ENCODE measurements at places on chromosomes 12 and 14. TPM values are rescaled to one million over a fixed set of nuclear protein-coding genes. Genes with fewer than 3 reads are reported as not detected.

GRCh38 chr12:52023976-52024688 is 17.4 kb downstream of the TAMALIN start:
- peaks cover 33% of the 10 kb centered on the region for H3K4me1 ChIP-seq
- no peak for DNase-seq
- H3K27ac ChIP-seq: 0 out of 2 replicates have a peak overlapping the region, but pooled peaks have one; percentile 5
- H3K36me3 ChIP-seq: no peaks in the 10 kb centered on the region
- H3K4me3 ChIP-seq: peak overlapping the region; percentile 84

Gene SYCP3
- total RNA-seq: 0.15 TPM

GRCh38 chr12:49762468-49762847 is 21.1 kb downstream of the TMBIM6 start:
- H3K4me1 ChIP-seq: peaks cover 2% of the 10 kb centered on the region
- no peaks in the 10 kb centered on the region for H3K27me3 ChIP-seq
- DNase-seq: no peak
- H3K27ac ChIP-seq: no peak overlapping the region

Gene SERPINA9
- not detected for total RNA-seq

GRCh38 chr14:71967704-71968103 is 35.5 kb downstream of the RGS6 start:
- H3K27me3 ChIP-seq: no peaks in the 10 kb centered on the region
- no peak for DNase-seq
- no peak overlapping the region for H3K27ac ChIP-seq

Gene HOXC12
- total RNA-seq: not detected

DNA sequence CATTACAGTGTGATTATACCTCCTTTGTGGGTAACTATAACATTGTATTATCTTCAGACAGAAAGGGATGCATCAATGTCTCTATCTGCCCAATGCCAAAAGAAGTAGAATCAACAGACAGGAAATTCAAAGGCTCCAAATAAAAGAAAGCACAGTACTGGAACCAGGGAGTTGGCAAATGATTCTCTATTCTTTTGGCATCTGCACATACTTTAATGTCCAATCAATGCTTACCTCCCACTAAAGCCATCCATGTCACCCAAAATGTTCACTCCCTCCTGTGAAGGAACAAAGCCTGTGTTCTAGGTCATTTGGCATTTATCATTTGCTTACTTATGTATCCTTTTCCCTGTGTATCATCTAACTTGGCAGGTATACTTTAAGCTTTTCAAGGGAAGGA is 36.7 kb downstream of the KIF21A start:
- no peak overlapping the region for H3K27ac ChIP-seq
- H3K27me3 ChIP-seq: no peaks in the 10 kb centered on the region
- DNase-seq: no peak
- no peaks in the 10 kb centered on the region for H3K36me3 ChIP-seq
- H3K4me1 ChIP-seq: no peaks in the 10 kb centered on the region

DNA sequence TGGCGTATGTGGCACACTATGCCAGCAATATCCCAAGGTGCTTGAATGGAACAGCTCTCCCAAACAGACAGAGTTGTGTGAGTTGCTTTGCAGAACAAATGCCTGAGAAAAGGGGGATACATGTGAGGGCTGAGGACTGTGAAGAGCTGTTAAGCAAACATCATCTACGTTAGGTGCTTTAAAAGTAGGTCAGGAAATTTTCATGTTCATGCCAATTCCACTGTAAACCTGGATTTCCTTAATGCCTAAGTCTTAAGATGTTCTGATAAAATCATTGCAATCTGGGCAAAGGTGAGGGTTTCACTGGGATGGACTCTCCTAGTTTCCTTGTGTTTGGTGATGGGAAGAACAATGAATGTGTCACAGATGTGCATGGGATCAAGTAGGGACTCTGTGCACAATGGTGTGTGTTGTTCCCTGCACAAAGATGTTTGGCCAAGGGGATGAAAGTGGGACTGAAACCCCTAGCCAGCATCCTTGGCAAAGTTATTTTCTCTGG is 227.9 kb downstream of the KTN1 start:
- H3K4me3 ChIP-seq: no peak overlapping the region
- peaks cover 4% of the 10 kb centered on the region for H3K27me3 ChIP-seq
- peaks cover 9% of the 10 kb centered on the region for H3K4me1 ChIP-seq
- DNase-seq: no peak
- no peak overlapping the region for H3K27ac ChIP-seq

DNA sequence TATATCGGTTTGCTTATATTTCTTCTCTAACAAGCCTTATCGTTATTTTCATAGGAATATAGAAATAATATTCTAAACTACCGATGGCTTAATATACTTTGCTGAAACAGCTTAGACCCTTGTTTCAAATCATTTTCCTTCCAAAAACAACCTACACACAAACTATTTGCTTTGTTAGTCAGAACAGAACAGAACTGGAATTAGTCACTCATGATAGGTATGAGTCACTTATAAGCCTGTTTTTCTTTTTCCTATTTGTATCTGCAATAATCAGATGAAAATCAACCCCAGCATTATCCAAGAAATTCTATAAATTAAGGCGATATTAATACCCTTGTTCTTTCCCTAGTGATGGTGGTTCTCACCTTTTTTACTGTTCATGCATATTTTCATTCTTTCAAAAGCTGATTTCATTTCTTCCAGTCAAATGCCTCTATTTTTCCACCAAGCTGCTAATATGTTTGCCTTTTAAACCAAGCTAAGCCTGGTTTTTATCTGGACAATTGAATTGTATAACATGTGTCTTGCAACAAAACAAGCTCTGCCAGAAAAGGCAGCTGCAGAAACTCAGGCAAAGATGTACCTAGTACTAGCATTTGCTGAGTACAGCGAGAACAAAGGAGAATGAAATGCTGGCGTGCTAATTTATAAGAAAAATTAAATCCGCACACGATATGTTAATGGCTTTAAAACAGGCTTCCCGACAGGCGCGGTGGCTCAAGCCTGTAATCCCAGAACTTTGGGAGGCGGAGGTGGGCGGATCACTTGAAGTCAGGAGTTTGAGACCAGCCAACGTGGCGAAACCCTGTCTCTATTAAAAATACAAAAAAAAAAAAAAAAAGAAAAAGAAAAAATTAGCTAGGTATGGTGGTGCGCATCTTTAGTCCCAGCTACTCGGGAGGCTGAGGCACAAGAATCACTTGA is 1418.2 kb downstream of the AACS start:
- H3K4me3 ChIP-seq: no peak overlapping the region
- no peaks in the 10 kb centered on the region for H3K36me3 ChIP-seq
- H3K27me3 ChIP-seq: peaks cover 2% of the 10 kb centered on the region
- peaks cover 5% of the 10 kb centered on the region for H3K4me1 ChIP-seq
- peak; percentile 18 for DNase-seq

DNA sequence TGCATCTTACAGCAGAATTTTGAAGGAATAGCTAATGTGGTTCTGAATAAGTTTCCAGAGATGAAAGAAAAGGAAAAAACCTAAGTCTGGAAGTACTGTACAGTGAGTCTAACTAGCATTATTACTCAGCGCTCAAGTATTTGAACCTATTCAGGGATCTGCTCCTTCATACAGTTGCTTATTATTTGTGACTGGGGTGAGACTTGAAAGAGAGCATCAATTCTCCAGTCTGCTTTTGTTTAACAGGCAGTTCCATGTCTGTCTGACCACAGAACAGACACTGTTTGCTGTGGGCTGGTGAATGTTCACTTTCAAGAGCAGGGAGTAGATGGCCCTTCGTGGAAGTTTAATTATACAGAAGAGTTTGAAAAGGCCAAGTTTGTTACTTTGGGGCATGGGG is 9.3 kb downstream of the ETV6 start:
- H3K4me3 ChIP-seq: peak overlapping the region; percentile 35
- peak overlapping the region; percentile 66 for H3K27ac ChIP-seq
- DNase-seq: peak; percentile 85
- H3K27me3 ChIP-seq: no peaks in the 10 kb centered on the region
- H3K4me1 ChIP-seq: peaks cover 59% of the 10 kb centered on the region

GRCh38 chr12:31387011-31387410 is 61.1 kb upstream of the SINHCAF start:
- H3K27me3 ChIP-seq: no peaks in the 10 kb centered on the region
- H3K36me3 ChIP-seq: no peaks in the 10 kb centered on the region
- no peak for DNase-seq
- H3K4me1 ChIP-seq: no peaks in the 10 kb centered on the region

Gene SRRM4
- not detected for total RNA-seq

DNA sequence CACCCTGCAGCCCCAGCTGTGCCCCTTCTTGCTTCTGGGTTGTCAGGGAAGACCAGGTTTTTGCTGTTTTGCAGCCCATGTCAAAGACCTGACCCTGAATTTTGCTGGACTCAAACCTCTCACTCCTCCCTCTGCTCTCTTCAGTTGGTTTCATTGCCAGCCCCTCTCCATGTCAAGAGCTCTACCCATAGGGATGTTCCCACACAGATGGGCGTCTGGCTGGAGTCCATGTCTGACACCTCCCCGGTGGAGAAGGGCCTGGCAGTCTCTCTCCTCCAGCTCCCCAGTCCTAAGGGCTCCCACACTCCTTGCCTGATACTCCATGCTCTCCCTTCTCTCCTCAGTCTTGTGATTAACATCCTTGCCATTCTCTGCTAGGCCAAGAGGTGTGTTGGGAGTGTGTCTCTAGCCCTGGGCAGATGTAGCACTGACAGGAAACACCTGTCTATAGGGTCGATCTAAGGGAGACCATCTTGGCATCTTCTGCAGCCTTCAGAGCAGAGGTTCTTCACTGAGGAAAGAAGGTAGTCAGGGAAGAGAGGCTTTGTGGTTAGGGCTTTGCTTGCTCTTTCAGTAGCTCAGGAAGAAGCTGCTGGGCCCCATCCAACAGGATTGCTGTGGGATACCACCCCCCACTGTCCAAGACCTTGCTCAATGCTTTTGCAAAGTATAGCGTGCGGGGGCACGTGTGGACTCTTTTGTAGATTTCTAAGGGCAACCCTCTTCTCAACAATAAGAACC is 4.7 kb downstream of the ASIC1 start:
- peaks cover 12% of the 10 kb centered on the region for H3K27me3 ChIP-seq
- H3K4me1 ChIP-seq: peaks cover 9% of the 10 kb centered on the region
- H3K36me3 ChIP-seq: no peaks in the 10 kb centered on the region
- H3K4me3 ChIP-seq: no peak overlapping the region

GRCh38 chr14:76760331-76761135 is 735 bp upstream of the VASH1 start:
- H3K4me3 ChIP-seq: peak overlapping the region; percentile 84
- peaks cover 14% of the 10 kb centered on the region for H3K27me3 ChIP-seq
- no peak overlapping the region for H3K27ac ChIP-seq
- no peaks in the 10 kb centered on the region for H3K36me3 ChIP-seq
- DNase-seq: no peak

DNA sequence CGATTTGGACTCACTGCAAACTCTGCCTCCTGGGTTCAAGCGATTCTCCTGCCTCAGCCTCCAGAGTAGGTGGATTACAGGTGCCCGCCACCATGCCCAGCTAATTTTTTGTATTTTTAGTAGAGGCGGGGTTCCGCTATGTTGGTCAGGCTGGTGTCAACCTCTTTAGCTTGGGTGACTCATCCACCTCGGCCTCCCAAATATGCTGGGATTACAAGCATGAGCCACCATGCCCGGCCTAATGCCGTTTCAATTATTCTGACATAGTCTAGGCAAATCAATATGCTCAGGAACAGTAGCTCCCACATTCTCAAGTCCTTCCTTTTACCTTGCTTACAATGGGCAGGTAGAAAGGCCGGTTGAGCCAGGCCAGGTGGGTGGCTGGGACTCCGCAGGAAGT is 82.0 kb upstream of the EEA1 start:
- no peak overlapping the region for H3K4me3 ChIP-seq
- peaks cover 11% of the 10 kb centered on the region for H3K4me1 ChIP-seq
- peaks cover 1% of the 10 kb centered on the region for H3K27me3 ChIP-seq
- H3K27ac ChIP-seq: no peak overlapping the region
- no peak for DNase-seq
- H3K36me3 ChIP-seq: no peaks in the 10 kb centered on the region

DNA sequence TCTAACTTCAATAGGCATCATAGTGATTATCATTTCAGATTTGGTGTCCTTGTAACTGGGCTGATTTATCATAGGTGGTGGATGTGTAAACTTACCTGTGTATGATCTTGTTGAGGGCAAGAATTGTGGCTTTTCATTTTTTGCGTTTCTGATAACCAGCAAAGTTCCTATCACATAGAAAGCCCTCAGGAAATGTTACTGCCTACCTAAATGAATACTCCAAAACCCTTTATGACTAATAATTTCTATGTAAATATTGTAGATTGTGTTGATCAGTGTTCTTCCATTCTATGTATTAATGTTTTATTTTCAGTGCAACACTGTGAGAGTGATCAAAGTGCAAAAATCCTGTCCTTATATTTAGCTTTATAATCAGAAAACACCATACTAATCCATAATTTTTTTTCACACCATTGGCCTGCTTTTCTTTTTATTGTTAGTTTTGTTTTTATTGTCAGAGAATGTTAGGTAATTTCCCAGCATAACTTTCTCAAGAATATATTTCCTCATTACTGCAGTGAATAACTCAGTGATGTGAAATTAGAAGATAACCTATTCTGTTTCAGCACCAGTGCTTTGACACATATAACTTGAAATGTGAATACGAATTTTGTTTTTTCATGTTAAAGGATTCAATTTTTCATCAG is 94.1 kb downstream of the GPHN start:
- H3K4me1 ChIP-seq: peaks cover 10% of the 10 kb centered on the region
- no peaks in the 10 kb centered on the region for H3K36me3 ChIP-seq
- no peak overlapping the region for H3K4me3 ChIP-seq
- no peak overlapping the region for H3K27ac ChIP-seq
- H3K27me3 ChIP-seq: no peaks in the 10 kb centered on the region

Gene ANKRD33
- total RNA-seq: not detected

Gene DHRS2
- 0.58 TPM for total RNA-seq

DNA sequence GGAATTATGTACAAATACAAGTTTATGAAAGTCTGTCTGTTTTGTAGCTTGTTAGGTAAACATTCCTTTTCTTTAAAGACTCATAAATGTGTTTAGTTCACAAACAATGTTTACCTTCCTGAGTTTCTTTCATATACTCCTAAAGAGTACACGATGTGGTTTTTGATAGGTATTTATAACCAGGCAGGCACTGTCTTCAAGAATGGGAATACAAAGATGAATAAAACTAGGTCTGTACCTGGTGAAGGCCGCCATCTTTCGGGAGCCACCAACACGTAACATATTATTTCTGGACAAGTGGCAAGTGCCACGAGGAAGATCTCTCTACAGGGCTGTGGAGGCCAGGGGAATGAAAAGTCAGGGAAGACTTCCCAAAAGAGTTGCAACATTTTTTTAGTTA is 144.6 kb upstream of the RASSF8 start:
- peaks cover 2% of the 10 kb centered on the region for H3K27me3 ChIP-seq
- peaks cover 26% of the 10 kb centered on the region for H3K4me1 ChIP-seq
- peaks cover 13% of the 10 kb centered on the region for H3K36me3 ChIP-seq
- DNase-seq: no peak
- H3K4me3 ChIP-seq: no peak overlapping the region
- H3K27ac ChIP-seq: no peak overlapping the region

GRCh38 chr12:85550924-85551323 is 270.9 kb downstream of the ALX1 start:
- no peak overlapping the region for H3K27ac ChIP-seq
- no peaks in the 10 kb centered on the region for H3K27me3 ChIP-seq
- H3K36me3 ChIP-seq: no peaks in the 10 kb centered on the region
- DNase-seq: no peak
- H3K4me3 ChIP-seq: no peak overlapping the region

All from HFFc6 (cell line).